HTR-8/SVneo (cell line): ENCODE measurements at places on chromosomes 2 and 18.

GRCh38 chr2:231187736-231188505 lies 10.5 kb upstream of the ARMC9 start:
- DNase-seq: no peak

GRCh38 chr2:195903956-195904355 lies 164.7 kb downstream of the DNAH7 start:
- DNase-seq: no peak

DNA sequence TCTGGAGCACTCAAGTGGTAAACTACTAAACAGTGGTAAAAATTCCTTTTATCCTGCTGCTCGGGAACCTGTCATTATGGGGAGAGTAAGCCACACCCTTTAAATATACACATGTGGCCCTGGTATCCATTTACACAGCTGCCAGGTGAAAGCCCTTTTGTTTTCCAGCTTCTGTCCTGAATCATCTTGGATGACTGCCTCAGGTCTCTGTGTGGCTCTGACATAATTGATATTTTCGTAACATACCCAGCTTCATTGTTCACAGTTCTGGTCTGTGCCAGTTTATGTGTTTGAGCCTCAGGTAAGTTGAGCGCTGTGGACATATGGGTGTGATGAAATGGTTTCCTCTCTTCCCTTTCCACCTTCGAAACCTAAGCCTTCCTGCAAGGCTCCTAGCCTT lies 15.7 kb upstream of the TTC39C start:
- DNase-seq: no peak

GRCh38 chr2:127362971-127363370 lies 24.8 kb downstream of the MAP3K2 start:
- DNase-seq: no peak

GRCh38 chr2:68032702-68033101 lies 30.1 kb downstream of the C1D start:
- no peak for DNase-seq

- no peak for DNase-seq
These were observed 1511.2 kb upstream of the ZEB2 start for GRCh38 chr2:146031158-146031557.

GRCh38 chr18:57516056-57516455 lies 70.4 kb downstream of the FECH start:
- DNase-seq: no peak

DNA sequence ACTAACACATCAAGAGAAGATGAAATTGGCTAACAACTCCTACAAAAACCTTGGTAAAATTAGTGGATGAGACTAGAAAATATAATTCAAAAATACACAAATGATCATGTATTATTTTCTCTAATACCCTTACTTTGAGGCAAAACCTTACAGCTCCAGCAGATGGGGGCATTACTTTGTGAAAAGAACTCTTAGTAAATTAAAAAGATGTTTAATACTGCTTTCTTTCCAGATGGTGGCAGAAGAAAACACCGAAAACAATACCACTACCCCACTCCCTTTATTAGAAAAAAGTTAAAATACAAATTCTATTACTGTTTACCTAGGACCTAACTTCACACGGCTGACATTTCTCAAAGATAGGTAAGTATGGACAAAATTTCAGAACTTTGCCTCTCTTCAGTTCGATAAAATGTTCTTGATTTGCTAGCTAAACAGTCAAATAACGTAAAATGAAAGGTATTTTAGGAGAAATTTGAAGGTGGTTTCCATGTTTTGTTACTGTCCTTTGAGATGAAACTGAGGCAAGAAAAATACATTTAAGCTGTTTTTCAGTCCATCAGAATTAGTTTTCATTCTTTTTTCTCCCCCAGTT lies 30.6 kb downstream of the ORC4 start:
- DNase-seq: peak; percentile 33

DNA sequence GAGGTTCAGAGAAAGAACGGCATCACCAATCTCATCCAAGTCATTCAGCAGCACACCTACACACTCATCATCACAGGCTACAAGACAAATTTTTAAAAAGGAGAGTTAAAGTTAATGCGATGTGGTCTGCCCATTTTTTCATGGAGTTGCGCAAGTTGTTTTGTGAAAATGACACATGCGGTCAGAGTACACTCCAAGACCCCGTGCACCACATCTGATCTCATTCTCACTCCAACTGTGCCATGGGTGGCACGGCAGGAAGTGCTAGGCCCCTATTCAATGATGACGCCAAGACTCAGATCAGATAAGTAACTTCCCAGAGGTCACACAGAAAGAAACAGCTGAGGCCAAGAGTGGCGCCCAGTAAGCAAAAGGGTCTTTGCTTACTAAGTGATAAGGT lies 119.8 kb downstream of the LAMA1 start:
- no peak for DNase-seq

GRCh38 chr2:237242091-237242536 lies 156.4 kb downstream of the COPS8 start:
- no peak for DNase-seq

GRCh38 chr18:38940475-38940862 lies 1374.9 kb upstream of the CELF4 start:
- DNase-seq: no peak

DNA sequence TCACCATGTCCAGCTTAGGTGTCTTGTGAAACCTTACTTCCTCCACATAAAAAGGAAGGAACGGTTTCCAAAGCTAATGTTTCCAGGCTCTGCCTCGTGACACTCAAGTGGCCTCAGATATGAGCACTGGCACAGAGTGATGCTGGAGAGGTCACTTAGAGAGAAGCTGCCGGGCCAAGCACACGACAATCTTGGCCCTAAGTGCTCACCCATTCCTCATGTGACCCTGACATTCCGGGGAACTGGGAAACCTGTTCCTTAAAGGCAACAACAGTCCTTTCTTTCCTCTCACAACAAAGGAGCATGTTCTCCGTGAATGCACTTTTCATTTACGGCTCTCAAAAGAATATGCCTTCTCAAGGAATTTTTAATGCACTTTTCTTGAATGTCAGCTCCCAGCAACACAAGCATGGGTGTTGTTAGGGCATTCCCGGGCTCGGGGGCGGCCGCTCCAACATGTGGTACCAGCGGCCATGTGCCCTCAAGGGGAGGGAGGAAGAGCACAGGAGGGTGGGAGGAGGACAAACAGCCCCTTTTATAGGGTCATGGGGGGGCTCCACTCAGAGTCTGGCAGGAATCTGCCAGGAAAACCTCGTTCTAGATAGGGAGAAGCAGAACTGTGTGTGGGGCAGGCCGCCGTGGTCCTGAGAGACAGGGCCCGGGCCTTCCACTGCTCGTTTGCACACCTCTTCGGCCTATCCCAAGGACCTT lies 118.6 kb downstream of the MBP start:
- DNase-seq: no peak
